ENCODE measurements at places on chromosomes 6 and 20.

DNA sequence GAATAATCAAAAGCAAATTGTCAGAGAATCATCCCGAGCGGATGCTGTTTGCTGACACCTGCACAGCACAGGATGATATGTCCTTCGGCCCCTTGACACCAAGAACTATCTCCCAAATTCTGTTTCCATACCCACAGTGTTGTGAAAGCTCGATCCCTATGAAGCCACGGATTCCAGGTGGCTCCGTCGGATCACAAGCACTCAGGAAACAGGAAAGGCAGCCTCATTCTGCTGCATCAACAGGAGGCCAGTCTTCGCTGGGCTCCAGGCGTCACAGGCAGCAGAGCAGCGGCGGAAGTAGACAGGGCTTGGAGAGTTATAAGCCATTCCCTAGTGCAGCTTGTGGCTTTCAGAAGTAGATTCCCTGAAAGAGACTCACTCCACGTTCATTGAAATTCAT lies 342.3 kb downstream of the C6orf118 start:
- DNase-seq, result no peak
- H3K4me1 ChIP-seq, result no peaks in the 10 kb centered on the region
- no peaks in the 10 kb centered on the region for H3K36me3 ChIP-seq
- peaks cover 3% of the 10 kb centered on the region for H3K27me3 ChIP-seq
- no peak overlapping the region for H3K27ac ChIP-seq

DNA sequence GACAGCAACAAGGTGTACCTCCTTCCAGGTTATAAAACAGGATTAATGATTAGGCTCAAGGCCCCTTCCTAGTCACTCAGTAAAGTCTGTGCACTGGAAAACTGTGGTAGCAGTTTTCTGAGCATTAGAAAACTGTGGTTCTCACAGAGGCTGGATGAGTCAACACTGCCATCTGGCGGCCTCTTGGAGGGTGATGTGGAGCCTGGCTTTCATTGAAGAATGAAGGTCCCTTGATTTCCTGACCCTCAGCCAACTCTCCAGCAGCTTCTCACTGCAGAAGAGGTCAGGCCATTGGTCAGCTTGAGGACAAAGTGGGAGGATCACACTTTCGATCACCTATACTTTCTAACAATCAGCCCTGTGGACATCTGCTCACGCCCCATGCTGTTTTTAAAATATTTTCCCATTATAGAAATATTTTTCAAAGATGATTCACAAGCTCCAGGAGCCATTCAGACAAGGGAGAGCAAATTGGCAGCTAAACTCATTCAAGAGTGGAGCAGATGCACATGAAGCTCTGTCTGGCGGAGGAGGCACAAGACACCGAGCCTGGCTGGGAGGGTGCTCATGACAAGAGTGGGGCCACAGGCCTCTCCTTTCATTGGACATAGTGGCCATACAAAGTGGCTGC lies 23.2 kb downstream of the PSMB1 start:
- peak; percentile 50 for DNase-seq
- H3K4me3 ChIP-seq, result no peak overlapping the region
- no peak overlapping the region for H3K27ac ChIP-seq
- no peaks in the 10 kb centered on the region for H3K4me1 ChIP-seq
- H3K27me3 ChIP-seq, result no peaks in the 10 kb centered on the region

DNA sequence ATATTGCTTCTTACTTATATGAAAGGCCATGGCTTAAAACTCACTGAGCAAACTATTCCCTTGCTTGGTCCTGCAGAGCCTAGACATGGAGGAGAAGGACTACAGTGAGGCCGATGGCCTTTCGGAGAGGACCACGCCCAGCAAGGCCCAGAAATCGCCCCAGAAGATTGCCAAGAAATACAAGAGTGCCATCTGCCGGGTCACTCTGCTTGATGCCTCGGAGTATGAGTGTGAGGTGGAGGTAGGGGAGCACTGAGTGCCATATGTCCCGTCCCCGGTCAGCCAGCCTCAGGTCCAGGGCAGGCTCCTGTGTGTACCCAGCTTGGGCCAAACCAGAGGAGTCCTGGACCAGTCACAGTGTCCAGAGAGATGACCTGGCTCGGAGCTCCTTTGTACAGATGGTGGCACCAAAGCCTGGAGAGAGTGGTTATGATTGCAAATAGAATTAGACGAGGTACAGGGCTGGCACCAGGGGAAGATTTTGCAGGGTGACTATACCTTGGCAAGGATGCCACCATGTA lies 21.0 kb downstream of the EPB41L1 start:
- no peak for DNase-seq
- H3K27ac ChIP-seq, result no peak overlapping the region
- no peaks in the 10 kb centered on the region for H3K27me3 ChIP-seq
- no peak overlapping the region for H3K4me3 ChIP-seq

DNA sequence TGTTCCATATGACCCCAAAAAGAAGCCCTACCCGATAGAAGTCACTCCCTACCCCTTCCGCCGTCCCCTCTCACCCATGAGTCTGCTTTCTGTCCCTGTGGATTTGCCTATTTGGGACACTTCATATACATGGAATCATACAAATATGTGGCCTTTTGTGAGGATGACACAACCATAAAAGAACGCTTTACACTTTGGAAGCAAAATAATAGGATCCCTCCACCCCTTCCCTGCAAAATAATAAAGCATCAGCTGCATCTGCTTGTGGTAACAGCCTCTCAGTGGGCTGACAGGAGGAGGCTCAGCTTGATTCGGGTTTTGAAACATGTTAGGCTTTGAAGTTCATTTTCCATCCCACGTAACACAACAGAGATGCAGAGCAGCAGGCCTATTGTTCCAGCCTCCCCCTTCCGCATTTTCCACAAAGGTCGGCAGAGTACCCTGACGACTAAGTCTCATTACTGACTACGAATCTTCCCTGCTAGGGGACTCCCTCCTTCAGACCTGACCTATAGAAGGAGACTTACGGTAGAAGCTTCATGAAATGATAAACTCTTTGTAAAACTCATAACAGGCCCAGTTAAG lies 99.1 kb downstream of the ALDH8A1 start:
- no peak overlapping the region for H3K27ac ChIP-seq
- H3K36me3 ChIP-seq, result no peaks in the 10 kb centered on the region
- H3K4me3 ChIP-seq, result no peak overlapping the region
- no peak for DNase-seq
- H3K4me1 ChIP-seq, result no peaks in the 10 kb centered on the region

DNA sequence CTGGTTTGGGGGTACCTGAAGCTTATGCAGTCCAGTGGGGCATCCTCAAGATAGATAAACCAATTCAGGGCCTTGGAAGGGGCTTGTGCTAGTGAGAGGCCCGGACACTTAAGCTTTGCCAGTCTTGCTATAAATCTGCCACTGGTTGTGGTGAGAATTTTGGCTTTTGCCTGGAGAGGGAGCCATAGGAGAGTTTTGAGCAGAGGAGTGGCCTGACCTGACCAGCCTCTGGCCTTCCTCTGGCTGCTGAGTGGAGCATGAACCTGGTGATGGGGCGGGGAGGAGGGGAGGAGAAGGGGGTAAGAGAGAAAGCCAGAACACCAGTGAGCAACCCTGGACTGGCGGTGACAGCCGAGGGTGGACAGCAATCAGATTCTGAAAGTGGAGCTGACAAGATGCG lies 7.1 kb downstream of the TMEM74B start:
- DNase-seq, result no peak
- peaks cover 8% of the 10 kb centered on the region for H3K36me3 ChIP-seq
- no peak overlapping the region for H3K27ac ChIP-seq
- H3K27me3 ChIP-seq, result no peaks in the 10 kb centered on the region

Measured in effector memory CD4-positive, alpha-beta T cell (primary cell).